T-cell (primary cell): ENCODE measurements at places on chromosomes 2 and 18.
A peak's percentile ranks its signal among the peaks of the same experiment; 100 is the strongest.

DNA sequence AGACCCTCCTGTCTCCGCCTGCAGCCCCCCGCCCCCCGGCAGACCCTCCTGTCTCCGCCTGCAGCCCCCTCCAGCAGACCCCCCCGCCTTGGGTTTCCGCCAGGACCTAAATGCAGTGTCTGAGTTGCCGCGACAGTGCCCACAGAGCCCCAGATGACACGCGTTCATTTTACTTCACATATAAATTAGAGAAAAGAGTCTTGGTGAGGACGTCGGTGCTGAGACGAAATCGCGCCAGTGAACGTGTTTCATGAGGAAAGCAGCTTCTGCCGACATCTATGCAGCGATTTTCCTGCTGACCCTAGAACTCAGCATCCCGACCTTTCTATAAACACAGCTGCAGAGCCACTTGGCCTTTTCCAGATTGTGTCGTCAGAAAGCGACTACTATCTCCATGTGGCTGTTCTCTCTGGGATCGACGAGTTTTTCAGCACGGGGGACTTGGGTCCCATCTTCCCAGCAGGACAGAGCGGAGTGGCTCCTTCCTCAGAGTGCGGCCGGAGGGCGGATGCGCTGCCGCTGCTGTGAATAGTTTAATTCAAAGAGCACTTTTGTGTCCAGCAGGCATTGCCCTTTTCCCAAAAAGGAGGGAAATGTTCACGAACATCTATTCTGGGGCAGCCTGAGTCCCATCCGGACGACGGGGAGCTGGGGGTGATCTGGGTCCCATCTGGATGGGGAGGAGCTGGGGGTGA, 136.7 kb downstream of the NFATC1 start:
- DNase-seq, result no peak

- no peak for DNase-seq
Observed at GRCh38 chr2:167331636-167332232, 443.5 kb downstream of the XIRP2 start.

GRCh38 chr18:34837769-34838272, 127.7 kb downstream of the DTNA start:
- DNase-seq, result no peak

GRCh38 chr2:100903534-100904258, 83.8 kb downstream of the NPAS2 start:
- DNase-seq, result no peak

DNA sequence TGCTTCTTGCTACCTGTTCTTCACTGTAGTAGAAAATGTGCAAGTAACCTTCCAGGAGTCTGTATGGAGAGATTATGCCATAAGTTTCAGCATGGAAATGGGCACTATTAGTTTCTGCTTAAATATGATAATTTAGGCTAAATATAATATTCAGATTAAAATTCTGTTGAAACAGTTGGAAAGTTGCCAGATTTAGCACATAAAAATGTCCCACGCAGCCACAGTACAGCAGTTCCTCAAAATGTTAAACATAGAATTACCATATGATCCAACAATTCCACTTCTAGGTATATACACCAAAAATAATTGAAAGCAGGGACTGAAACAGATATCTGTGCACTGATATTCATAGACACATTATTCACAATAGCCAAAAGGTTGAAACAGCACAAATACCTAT, 121.2 kb downstream of the NRP2 start:
- no peak for DNase-seq

- no peak for DNase-seq
Observed at GRCh38 chr2:237904831-237905599, 45.6 kb downstream of the RAMP1 start.

GRCh38 chr2:59693231-59693959, 860.1 kb downstream of the BCL11A start:
- DNase-seq, result no peak

- no peak for DNase-seq
Observed at GRCh38 chr2:37283207-37283606, 41.4 kb downstream of the PRKD3 start.

DNA sequence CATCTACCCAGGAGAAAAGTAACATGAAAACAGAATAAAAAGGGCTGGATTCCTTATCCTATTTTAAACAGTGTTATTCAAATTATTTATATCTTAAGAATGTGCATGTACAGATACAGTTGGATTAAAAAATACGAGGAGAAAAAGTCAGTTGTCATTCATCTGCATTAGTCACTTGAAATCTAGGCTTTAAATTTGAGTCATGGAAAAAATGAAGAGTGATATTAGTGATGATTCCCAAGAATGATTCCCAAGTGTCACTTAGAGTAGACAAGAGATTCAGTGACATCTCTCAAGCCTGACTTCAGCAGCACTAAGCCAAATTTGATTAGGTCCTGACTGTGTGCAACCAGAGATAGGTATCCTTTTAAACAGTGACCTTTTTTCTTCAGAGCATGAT, 394.2 kb downstream of the IRS1 start:
- DNase-seq, result no peak

GRCh38 chr2:26820932-26821331, 27.0 kb upstream of the DPYSL5 start:
- DNase-seq, result no peak

GRCh38 chr2:130843321-130843985, 6.7 kb downstream of the ARHGEF4 start:
- DNase-seq, result no peak

DNA sequence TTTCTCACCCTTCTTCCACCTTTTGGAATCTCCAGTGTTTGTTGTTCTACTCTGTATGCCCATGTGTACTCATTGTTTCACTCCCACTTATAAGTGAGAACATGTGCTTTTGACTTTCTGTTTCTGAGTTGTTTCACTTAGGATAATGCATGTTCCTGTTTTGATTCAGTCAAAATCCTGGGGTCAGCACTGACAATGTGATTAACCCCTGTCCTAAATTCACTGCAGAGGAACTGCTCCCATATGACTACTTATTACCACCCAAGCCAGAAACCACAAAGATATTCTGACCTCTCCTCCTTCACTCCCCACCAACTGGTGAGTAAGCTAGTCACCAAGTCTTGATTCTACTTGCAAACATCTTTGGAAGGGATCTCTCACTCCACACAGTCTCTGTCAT, 251.4 kb upstream of the TCF4 start:
- DNase-seq, result no peak

- DNase-seq, result no peak
Observed at GRCh38 chr2:64661741-64662169, 8.0 kb upstream of the SERTAD2 start.

GRCh38 chr18:51151568-51152511, 45.6 kb downstream of the MEX3C start:
- DNase-seq, result peak; percentile 64

GRCh38 chr2:175755169-175755568, 246.9 kb downstream of the LNPK start:
- DNase-seq, result no peak

GRCh38 chr18:76486038-76486437, 9.0 kb downstream of the ZNF516 start:
- no peak for DNase-seq

DNA sequence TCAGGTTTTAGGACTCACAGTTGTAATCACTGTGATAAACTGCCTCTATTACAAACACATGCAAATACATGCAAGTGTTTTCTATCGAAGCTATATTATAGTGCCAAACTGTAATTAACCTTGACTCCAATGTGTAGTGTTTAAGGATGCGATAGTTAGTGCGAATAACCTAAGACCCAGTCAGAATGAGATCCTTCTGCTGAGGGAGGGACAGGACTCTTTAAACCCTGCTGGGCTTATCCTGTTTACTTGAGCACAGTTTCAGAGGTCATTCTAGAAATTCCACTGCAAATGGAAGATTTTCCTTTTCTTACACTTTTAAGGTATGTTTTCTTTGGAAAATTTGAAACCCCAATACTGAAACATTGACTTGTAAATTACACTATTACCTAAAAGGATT, 68.2 kb downstream of the CALCRL start:
- no peak for DNase-seq

DNA sequence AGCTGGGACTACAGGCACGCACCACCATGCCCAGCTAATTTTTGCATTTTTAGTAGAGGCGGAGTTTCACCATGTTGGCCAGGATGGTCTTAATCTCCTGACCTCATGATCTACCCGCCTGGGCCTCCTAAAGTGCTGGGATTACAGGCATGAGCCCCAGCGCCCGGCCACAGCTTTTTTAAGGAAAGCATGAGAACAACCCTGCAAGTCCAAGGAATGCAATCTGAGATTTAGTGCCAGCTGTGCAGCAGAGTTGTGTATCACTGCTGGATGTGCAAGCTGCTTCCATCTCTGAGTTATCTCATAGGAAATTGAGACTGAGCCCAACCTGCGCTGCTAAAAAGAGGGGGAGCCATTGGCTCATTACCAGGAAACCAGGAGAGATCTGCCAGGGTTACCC, 399.9 kb upstream of the CYRIA start:
- no peak for DNase-seq

- DNase-seq, result no peak
Observed at GRCh38 chr2:25543-25942, 20.8 kb downstream of the FAM110C start.

- DNase-seq, result no peak
Observed at GRCh38 chr2:19356545-19357401, 1.6 kb downstream of the OSR1 start.

GRCh38 chr2:31387850-31388249, 26.7 kb downstream of the XDH start:
- no peak for DNase-seq

- DNase-seq, result no peak
Observed at GRCh38 chr2:110969696-110970095, 151.0 kb upstream of the BCL2L11 start.

DNA sequence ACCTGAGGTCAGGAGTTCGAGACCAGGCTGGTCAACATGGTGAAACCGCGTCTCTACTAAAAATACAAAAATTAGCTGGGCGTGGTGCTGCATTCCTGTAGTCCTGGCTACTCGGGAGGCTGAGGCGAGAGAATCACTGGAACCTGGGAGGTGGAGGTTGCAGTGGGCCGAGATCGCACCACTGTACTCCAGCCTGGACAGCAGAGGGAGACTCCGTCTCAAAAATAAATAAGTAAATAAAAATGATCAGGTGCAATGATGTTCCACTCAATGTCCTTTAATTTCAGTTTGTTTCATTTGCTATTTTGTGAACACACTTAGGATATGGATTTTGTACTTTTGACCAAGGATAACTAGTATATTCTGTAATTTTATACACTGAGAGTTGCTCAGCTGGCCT, 9.3 kb downstream of the HADHA start:
- no peak for DNase-seq

GRCh38 chr2:34670482-34670881, 1071.4 kb upstream of the FAM98A start:
- DNase-seq, result no peak

- no peak for DNase-seq
Observed at GRCh38 chr2:169162613-169163012, 93.2 kb downstream of the DHRS9 start.

DNA sequence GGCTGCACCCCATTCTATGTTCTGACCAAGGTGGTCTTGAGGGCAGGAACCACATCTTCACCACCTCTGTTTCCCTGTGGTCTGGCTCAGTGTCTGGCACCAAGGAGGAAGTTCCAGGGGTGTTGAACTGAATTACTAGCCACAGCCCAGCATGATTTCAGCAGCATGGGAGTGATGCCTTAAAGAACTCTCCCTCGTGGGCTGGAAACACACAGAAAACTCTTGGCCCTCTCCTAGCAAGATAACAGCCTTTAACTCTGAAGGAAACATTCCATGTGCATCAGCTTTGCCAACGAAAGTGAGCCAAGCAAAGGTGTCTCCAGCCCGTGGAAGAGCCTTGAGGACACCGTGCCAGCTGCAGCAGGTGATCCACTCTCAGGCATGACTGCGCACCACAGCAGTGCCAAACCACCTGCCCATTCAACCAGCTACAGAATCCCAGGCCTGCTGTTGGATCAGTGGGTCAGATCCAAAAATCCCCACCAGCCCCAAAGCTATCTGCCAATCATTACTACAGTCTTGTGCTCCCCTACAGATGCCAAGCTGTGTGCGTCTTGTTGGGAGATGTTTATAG, 124.8 kb downstream of the TTC32 start:
- no peak for DNase-seq

DNA sequence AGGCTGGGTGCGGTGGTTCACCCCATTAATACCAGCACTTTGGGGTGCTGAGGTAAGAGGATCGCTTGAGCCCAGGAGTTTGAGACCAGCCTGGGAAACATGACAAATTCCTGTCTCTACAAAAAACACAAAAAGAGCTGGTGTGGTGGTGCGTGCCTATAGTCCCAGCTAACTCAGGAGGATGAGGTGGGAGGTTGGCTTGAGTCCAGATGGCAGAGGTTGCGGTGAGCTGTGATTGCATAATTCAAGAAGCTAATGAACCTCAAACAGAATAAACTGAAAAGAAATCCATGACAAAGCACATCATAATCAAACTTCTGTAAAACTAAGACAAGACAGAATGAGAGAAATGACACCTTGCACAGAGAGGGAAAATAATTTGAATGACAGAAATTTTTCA, 54.8 kb downstream of the SEMA4F start:
- no peak for DNase-seq

DNA sequence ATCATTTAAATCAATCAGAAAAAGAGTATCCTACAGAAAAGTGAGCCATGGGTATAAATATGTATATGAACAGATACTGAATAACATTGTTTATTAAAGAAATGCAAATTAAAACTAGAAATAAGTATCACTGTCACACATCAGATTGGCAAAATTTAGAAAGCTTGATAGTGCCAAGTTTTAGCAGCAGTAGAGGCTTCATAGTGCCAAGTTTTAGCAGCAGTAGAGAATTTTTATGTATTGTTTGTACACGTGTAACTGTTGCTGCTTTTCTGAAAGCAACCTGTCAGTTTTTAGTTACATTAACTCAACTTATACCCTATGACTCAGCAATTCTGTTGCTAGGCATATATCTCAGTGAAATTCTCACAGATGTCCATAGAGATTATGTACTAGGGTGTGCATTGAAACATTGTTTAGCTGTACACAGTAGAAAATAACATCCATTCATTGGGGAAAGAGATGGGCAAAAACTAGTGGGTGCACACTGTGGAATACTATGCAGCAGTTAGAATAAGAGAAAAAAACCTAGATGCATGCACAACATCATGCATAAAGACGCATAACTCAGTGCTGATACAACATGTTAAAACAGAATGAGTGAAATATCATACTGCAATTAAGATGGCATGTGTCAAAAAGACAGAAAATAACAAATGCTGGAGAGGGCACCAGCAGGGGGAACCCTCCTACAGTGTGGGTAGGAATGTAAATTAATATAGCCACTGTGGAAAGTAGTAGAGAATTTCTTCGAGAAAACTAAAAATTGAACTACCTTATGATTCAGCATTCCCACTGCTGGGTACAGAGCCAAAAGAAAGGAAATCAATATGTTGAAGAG, 294.5 kb upstream of the NT5C1B start:
- no peak for DNase-seq

GRCh38 chr2:42658306-42658705, 89.9 kb downstream of the MTA3 start:
- no peak for DNase-seq

- DNase-seq, result peak; percentile 96
Observed at GRCh38 chr2:207166039-207166348, 246 bp upstream of the KLF7 start.

GRCh38 chr2:16248571-16249105, 308.3 kb downstream of the MYCN start:
- no peak for DNase-seq
